Kidney epithelial cell (primary cell): ENCODE measurements at places on chromosomes 16 and 17. TPM values are rescaled to one million over a fixed set of nuclear protein-coding genes. Genes with fewer than 3 reads are reported as not detected.

P3H4 gene
- total RNA-seq, result 50.5 and 58.4 TPM in 2 replicates

NOTUM gene
- total RNA-seq, result 0.17 TPM in 1 of 2 replicates, not detected in the other

TLCD3A gene
- 28.3 and 38.4 TPM in 2 replicates for total RNA-seq

ABCC11 gene
- not detected in 2 replicates for total RNA-seq

TBC1D3E gene
- total RNA-seq, result not detected in 2 replicates

NPTX1 gene
- total RNA-seq, result 0.07 TPM in 1 of 2 replicates, not detected in the other

GRCh38 chr17:61398721-61399130 is 917 bp upstream of the TBX2 start:
- DNase-seq, result no peak

DNA sequence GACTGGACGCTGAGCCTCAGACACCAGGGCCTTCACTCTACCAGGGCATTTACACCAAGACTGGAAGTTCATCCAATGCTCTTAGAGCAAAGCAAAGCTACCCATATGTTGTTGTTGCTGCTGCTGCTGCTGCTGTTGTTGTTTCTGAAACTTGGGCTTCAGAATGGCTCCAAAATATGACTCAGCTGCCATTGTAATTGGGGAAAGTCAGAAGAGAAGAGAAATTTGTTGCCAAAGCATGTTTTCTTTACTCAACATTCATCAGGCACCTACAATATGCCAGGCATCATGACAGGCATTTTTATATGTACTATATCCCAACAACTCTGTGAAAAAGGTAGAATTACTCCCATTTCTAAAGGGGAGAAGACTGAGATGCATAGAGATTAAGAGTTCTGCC is 11.9 kb downstream of the KRT32 start:
- no peak for DNase-seq

DNA sequence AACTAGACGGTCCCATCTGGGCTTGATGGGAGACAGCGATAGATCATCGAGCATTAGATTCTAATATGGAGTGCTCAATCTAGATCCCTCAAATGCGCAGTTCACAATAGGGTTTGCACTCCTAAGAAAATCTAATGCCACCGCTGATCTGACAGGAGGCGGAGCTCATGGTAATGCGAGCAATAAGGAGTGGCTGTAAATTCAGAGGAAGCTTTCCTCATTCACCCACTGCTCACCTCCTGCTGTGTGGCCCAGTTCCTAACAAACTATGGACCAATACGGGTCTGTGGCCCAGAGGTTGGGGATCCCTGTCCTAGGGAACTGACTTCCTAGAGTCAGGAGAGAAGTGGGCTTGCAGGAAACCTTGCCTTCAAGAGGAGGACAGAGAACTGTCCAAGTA is 25.2 kb upstream of the AMZ2 start:
- DNase-seq, result no peak

- DNase-seq, result no peak
These were observed 278.9 kb upstream of the FOXF1 start for GRCh38 chr16:86231321-86231995.

DNA sequence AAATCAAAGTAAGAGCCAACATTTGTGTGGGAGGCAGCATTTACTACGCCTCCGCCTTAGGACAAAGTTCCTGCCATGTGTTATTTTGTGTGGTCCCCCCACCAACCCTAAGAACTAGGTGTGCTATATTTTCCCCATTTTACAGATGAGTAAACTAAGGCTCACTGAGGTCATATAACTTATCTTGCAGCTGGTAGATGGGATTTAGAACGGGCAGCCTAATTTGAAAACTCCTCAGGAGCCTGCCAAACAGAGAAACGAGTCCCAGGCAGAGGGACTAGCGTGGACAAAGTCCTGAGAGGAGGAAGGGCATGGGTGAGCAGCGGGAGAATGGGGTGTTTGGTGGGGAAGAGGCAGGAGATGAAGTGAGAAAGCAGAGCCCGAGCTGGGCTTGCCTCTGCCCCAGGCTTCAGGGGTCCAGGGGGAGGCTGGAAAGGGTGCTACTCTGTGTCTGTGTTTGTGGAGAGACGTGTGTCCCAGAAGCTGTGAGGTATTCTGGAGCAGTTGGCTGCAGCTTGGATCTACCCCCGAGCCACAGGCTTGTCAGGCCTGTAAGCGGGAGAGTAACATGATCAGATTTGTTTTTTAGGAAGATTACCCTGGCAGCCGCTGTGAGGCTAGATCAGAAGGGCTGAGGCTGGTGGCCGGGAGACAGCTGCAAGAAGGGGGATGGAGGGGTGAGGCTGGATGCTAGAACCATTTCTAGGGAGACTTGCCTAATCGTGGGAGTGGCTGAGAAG is 5.0 kb downstream of the MLLT6 start:
- DNase-seq, result no peak

DNA sequence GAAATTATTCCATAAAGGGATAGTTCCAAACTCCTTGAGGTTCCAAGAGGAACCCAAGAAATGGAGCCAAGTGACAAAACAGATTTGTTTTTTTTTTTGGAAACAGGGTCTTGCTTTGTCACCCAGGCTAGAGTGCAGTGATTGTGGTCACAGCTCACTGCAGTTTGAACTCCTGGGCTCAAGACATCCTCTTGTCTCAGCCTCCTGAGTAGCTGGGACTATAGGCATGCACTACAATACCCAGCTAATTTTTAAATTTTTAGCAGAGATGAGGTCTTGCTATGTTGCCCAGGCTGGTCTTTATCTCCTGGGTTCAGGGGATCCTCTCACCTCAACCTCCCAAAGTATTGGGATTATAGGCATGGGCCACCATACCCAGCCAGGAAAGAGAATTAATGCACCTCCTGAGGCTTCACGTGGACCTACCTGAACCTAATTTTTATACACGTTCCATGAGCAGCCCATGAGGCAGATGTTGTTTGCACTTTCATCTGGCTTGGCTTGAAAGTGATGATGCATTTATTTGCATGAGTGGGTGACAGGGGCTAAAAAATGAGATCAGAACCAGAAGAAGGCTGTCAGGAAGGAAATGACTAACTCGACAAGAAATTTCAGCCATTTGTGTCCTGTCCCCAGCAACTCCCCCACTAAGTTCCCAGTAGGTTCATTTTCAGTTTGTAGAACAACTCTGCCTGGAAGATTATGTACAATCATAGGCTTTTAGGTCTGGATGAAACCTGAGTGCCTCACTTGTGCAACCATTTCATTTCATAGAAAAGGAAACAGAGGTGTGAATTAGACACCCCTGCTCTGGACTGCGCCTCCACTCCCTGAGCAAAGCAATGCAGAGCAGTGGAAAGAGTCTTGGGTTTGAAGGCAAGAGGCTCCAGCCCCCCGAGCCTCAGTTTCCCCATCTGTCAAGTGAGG is 10.3 kb upstream of the IRF8 start:
- DNase-seq, result peak; percentile 70

DNA sequence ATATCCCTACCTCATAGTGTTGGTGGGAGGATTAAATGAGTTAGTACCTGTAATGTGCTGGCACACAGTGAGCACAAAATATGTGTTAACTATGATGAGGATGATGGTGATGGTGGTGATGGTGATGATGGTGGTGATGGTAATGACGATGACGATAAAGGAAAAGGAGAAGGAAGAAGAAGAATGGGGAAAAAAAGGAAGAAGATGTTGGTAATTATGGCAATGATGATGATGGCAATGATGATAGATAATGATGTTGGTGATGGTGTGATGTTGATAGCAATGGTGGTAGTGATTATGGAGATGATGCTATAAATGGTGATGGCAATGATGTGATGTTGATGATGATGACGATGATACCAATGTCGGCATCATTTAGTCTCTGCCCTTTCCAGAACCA is 270.2 kb downstream of the GRIN2A start:
- no peak for DNase-seq

GRCh38 chr17:8859804-8860430 is 7.6 kb downstream of the PIK3R6 start:
- no peak for DNase-seq

- DNase-seq, result no peak
These were observed 16.7 kb downstream of the SLC6A2 start for GRCh38 chr16:55672471-55672870.

DNA sequence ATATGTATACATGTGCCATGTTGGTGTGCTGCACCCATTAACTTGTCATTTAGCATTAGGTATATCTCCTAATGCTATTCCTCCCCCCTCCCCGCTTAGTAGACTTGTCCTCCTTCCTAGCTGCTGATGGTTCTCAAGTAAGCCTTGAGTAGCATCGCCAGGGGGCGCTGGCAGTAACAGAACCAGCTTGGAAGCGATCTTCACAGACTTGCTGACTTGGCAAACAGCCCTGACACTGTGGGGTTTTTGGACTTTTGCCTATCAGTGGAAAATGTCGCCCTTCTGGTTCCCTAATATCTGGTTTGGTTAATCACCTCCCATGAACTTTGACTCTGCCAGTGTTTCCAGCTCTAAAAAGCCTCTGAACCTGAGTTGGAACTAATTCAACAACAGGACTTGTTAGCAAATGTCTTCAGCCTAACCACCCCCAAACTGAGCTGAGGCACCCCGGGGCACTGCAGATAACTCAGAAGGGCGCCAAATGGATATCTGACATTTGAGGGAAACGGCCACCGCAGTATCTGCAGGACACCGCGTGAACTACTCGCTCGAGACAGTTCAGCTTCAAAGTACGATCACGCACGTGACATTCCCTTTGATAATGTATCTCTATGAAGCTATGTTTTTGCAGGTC is 15.4 kb upstream of the SPATA32 start:
- DNase-seq, result peak; percentile 66

GRCh38 chr16:85850344-85850880 is 48.5 kb upstream of the IRF8 start:
- DNase-seq, result no peak

DNA sequence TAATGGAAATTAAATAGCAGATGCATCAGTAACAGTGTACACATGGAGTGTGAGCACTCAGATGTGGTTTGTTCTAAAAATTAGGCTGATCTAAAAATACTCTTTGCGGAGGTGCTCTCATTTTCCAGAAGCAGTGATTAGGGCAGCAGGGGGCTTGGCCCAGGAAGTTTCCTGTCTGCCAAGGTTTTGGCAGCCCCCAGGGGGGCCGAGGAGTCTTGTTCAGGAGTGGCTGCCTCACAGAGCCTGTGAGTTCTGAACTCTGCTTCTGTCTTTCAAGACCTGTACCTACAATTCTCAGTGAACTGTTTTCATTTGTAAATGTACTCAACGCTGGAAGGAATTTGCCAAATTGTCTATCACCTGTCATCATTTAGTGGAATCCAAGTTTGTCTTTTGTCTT is 388.4 kb upstream of the CDH11 start:
- DNase-seq, result no peak

DNA sequence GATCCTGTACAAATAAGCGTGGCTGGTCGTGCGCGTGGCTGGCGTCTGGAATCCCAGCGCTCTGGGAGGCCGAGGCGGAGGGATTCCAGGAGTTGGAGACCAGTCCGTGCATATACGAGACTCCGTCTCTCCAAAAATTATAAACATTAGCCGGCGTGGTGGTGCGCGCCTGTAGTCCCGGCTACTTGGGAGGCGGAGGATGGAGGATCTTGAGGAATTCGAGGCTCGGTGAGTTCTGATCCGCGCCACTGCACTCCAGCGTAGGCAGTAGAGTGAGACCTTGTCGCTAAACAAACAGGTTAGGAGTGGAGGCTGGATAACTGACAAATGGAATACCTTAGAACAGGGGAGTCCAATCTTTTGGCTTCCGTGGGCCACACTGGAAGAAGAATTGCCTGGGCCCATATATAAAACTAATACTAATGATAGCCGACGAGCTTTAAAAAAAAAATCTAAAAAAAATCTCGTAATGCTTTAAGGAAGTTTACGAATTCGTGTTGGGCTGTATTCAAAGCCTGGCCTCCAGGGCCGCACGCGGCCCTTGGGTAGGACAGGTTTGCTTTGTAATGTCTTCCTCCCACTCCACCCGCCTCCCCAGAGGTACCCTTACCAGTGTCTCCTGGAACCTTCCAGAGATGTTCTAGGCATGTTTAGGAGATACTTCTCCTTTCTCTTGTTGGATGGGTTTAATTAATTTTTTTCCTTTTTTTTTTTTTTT is 909 bp upstream of the RSL1D1 start:
- DNase-seq, result no peak

GRCh38 chr17:72268431-72268830 is 147.6 kb downstream of the SOX9 start:
- DNase-seq, result no peak
